ENCODE measurements at places on chromosomes 5 and 9.
A peak's percentile ranks its signal among the peaks of the same experiment; 100 is the strongest.

DNA sequence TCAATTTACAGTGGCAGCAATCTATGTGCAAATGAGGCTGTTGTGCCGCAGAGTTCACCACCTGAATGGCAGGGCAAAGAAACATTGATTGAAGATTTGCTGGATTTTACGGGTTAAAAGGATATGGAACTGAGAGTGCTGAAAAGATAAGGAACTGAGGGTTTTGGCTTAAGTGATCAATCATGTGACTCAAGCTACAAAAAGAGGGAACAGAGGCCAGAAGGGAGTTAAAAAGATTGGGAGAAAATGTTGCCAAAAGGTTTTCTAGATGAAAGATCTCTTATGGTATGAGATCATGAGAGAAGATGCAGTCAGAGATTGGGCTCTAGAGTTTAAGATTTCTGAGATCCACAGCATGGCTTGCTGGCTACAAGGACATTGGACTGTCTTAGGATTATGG is 7.9 kb upstream of the RIMOC1 start:
- no peak for DNase-seq

GRCh38 chr5:9347541-9348295 is 198.2 kb downstream of the SEMA5A start:
- DNase-seq, result no peak

GRCh38 chr5:98784411-98784810 is 10.9 kb downstream of the RGMB start:
- DNase-seq, result no peak

DNA sequence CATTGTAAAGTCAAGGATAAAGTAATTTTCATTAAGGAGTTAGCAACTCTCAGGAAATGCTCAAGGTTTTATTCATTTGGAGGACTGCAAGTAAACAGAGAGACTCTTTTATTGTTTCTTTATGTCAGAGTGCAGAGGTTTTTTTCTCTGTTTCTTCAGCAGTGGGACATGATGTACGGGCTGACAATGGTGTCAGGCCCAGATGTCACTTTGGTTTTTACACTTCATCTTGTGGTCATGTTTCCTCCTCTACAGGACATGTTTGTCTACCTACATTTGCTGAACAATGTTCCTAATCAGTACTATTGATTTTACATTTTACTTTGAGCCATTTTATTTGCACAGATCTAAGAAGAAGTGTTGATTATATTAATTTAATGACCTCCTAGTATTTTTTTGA is 72.8 kb upstream of the PARP8 start:
- DNase-seq, result no peak

DNA sequence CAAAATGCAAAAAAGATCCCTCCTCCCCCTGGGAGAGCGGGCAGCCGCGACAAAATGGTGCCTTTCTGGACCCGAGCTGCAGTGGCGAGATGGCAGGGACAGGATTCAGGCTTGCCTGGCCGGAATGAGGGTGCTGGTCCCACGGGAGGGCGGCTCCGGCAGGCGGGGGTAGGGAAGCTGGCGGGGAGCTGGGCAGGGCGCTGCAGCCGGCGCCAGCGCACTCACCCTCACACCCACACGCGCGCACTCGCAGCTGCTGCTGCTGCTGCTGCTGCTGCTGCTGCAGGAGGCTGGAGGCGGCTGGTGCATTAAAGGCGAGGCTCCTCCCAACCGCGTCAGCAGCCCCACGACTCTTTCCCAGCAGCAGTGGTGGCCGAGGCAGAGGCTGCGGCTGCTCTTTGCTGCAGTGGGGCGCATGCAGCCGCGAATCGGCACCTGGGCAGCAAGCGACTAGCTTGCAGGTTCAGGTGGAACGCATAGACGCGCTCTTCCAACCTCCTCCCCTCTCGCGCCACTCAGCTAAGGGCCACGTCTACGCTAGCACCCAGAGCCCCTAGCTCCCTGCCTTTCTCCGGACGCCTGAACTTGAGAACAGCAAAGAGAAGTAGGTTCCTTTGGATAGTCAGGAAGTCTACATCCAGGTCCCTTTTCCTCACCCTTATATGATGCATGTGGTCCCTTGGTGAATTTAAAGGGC is at the start of gene PPP2R2B:
Gene PPP2R2B, minus strand, starts transcription at position 282 of the 697 bp plus-strand sequence.
- DNase-seq, result peak; percentile 27

DNA sequence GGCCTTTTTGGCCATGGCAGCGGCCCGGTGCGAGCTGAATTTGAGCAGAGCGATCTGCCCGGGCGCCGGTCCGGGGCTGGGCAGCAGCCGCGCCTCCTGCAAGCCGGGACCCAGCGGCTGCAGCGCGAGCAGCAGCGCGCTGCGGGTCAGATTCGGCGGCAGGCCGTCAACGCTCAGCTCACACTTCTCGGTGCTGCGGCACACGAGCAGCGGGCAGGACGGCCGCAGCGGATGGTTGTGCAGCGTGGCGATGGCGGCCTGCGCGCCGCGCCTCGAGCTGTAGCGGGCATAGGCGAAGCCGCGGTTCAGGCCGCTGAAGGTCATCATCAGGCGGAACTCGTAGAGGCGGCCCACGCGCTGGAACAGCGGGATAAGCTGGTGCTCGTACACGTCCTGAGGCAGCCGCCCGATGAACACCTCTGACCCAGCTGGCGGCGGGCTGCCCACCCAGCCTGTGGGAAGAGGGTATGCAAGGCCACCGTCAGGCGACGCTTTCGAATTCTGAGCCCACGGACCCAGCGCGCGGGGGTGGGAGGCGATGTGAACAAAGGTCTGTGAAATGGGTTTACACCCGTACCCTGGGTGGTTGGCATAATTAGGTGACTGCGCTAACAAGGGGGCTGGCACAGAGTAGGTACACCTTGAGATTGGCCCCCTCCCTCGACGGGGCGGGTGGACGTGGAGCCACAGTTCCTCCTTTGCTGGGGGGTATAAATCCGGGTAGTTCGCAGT is 755 bp downstream of the DND1 start:
- peak; percentile 22 for DNase-seq

DNA sequence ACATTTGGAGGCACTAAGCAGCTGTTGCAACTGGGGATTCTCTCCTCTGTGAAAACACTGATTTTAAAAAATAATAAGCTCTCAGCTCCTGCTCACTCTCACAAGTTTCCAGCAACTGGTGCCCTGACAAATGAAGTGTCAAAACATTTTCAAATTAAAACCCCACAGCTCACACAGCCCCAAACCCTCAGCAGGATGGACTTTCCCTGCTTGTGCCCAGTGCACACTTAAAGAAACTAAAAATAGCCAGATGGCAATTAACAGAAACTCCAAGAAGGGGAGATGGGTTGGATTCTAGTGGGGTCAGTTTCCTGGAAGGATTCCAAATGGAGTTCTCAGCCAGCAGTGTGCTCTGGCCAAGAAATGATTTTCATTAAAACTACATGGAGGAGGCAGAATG is 163.0 kb upstream of the PUM3 start:
- no peak for DNase-seq

- DNase-seq, result no peak
Measured at GRCh38 chr9:30235564-30235963, 2148.9 kb upstream of the ACO1 start.

DNA sequence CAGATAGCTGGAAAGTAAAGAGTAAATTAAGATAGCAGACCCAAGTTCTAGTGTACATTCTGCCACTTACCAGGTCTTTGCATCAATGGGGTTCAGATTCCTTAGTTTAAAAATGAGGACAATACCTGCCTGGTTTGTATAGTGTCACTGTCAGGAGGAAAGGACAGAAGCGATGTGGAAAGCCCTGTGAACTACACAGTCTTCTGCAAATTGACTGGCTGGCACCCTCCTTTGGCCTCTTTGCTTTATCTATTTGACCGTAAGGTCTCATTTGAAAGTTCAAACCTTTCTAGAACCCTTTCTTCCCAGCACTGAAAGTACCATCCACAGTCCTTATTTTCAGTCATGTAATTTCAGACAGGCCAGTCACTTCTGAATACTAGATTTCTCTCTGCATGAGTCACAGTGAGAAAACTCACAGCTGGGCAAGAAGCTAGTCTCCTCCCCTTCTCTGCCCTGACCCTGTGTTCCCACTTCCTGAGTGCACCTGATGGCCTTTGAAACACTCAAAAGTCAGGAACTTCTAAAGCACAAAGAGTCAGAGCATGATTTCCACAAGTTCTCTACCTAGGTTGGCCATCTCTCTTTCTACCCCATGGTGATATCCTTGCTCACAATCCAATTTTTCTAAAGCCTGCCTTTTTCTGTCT is 91.3 kb upstream of the RASEF start:
- DNase-seq, result no peak

DNA sequence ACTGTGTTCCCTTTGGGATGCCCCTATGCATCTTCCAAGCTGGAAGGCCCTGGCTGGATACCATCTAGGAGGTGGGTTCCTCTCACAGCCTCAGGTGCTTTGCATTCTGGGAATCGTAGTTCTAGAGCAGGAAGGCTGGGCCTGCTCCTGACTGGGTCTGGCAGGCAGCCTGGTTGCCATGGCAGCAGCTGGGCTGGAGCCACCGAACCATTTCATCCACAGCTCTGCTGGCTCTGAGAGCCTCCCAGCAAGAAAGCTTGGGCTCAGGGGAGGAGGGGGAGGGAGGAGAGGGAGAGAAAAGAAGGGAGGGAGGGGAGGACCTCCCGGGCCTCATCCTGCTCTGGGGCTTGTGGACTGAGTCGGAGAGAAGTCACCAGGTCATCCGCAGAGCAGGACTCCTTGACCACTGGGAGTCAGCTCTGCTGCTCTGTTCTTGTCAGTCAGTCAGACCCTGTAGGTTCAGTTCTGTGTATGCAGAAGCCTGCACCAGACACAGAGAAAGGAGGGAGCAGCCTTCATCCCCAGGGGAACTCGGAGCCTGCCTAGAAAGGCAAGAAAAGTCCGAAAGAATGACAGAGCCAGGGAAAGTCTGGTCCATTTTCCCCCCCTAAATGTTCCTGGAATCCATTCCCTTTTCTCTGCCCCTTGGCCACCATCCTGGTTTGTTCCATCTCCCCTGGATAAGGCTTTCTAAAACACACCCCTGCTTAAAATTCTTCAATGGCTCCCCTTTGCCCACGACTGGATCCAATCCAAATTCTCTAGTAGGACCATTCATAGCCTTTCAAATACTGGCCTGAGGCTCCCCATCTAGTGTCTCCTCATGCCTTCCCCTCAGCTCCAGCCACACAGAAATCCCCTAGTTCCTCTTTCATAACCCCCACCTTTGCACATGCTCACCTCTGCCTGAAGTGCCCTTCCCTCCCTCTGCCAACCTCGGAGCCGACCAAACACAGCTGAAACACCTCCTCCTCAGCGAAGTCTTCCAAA is 65.4 kb upstream of the ARAP3 start:
- DNase-seq, result no peak

- no peak for DNase-seq
Measured at GRCh38 chr9:73869264-73869663, 627.9 kb upstream of the RORB start.

DNA sequence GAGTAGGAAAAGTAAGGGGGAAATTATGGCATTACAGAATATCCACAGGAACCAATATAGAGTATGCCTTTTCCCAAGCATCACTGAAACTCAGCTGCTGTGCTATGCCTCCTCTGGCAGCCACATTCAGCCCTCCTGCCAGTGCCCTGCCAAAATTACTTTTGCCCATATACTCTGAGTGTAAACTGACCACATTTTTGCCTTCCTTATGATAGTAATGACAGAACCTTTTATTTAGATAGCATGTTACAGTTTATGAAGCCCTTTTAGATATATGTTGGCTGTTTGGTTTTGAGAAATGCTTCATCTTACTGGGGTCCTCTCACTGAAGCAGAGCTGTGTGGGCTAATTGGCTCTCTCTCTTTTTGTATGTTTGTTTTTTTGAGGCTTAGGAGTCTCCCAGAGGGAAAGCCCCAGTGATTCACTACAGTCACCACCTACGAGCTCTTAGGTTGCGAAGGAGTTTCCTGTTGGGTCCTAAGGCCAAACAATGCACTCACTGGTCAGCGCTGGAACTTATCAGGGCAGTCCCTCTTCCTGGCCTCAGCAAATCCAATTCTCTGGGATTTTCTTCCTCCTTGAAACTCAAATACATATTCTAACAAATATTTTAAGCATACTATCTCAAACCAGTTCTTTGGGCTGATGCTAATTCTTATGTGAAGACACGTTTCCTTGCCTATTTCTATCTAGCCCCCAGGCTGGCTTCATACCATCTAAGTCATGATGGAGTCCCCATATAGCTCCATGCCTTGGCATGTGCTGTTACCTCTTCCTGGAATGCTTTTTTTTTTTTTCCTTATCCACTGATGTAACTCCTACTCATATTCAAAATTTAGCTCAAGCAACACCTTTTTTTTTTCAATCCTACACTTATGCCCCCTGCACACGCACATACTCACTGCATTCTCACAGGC is 3.7 kb downstream of the PHF24 start:
- no peak for DNase-seq

- DNase-seq, result no peak
Measured at GRCh38 chr5:10617103-10617502, 53.2 kb downstream of the ANKRD33B start.

DNA sequence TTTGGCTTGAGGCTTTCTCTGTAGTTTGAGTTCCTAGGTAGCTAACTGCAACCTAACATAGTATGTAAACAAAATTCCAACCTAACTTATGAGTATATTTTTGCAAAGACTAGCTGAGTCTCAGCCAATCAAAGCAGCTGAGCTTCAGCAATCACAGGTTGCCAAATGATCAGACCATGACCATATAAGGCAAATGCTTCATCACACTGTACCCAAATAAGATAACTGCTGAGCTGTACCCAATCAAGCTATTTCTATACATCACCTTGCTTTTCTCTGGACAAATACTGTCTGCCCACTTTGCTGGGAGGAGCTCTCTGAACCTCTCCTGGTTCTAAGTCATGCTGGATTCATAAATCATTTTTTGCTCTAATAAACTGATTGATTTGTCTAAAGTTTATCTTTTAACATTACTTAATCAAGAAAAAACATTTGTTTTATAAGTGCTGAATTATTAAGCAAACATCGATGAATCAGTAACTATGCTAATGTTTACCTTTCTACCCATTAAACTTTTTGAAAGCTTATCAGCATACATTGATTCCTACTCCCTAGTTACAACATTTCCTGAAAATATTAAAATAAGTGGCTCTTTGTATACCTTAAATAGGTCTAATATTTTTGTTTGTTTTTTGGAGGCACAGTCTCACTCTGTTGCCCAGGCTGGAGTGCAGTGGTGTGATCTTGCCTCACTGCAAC is 129.7 kb upstream of the PCA3 start:
- no peak for DNase-seq

- DNase-seq, result peak; percentile 71
Measured at GRCh38 chr5:64784451-64785025, 15.8 kb downstream of the CWC27 start.

DNA sequence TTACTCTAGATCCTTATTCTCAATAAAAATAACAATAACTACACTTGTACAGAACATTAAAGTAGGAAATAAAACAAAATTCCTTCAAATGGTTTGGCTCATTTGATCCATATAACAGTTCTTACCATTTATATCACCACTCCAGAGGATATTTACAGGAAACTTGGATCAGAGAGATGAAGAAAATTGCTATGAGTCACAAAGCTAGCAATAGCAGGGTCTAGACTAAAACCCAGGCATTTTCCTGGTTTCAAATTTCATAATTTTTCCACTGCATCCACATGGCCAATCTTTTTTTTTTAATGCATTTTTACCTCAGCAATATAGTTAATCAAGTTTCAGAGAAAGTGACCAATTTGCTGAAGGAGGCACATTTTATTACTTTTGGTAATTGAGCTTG is 299.2 kb downstream of the ELAVL2 start:
- no peak for DNase-seq

All from naive thymus-derived CD8-positive, alpha-beta T cell (primary cell).